Urinary bladder (tissue), 4 donors: ENCODE measurements at places on chromosomes 5 and 9.

GRCh38 chr5:54956922-54957321, 28.5 kb downstream of the ESM1 start:
- DNase-seq, result no peak

DNA sequence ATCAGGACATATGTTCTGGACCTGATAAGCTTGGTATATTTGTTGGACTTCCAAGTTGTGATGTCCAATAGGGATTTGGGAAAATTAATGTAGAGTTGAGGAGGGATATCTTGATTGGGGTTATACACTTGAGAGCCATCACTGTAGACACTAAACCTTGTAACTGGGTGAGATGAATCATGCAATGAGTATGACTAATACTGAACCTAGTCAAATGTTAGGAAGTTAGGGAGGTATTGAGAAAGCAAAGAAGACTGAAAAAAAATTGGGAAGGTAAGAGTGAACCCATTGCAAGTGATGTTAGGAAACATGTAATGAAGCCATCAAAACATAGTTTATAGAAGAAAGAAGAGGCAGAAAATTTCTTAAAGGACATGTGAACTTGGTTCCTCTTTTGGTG, 668.4 kb upstream of the CDH9 start:
- no peak for DNase-seq

- DNase-seq, result peak; percentile 52
Measured at GRCh38 chr9:70639853-70640814, 225.7 kb upstream of the KLF9 start.

DNA sequence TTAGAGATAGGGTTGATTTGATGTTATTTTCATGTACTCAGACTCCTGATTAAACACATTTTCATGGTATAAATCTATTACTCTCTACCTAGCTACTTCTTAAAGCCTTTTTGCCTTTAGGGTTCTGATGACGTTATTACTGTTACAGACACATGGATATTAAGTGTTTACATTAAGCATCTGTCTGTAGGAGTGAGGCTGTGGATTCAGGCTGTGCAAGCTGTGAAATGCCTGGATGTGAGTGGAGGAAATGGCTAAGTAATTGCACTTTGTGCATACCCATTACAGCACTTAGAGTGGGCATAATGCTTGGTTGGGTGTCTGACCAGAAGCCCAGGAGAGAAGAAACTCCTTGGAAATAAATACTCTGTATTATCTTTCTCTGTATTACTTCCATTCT, 186.8 kb downstream of the SNX18 start:
- DNase-seq, result no peak

- DNase-seq, result no peak
Measured at GRCh38 chr5:109936996-109937395, 247.3 kb downstream of the MAN2A1 start.

DNA sequence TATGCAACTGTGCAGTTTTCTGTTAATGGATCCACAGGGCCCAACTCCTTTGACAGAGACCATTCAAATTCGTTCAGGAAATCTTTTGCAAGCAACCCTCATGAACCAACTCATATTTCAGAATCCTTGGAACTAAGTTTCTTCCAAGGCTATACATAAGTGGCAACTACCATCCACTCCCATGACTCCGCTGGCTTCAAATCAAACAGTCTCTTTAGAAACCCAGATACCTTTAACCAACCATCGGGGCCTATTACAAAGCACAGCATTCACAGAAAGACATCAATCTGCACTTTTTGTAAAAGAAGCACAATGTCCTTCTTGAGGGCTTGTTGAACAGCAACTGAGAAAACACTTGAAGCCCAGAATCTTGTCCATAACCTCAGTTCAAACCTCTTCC, 526.9 kb downstream of the DTWD2 start:
- no peak for DNase-seq

- DNase-seq, result no peak
Measured at GRCh38 chr5:59746241-59746765, 147.2 kb downstream of the PDE4D start.

DNA sequence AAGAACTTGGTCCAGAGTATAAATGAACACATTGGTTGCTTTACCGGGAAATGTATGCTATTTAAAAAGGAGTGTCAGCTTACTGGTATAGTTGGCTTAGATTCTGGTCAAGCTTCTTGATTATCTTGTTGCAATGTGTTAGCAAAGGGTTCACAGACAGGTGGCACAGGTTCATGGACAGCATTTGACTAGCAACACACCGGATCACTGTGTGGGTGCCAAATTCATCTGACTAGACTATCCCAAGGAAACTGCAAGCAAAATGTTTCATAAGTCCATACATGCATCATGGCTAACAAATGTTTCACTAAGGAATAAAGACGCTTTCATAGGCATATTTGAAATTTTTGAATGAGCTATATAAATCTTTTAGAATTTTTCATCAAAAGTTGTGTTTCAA, 274.1 kb downstream of the PLK2 start:
- no peak for DNase-seq

- DNase-seq, result no peak
Measured at GRCh38 chr5:169637085-169637548, at the start of gene DOCK2. DOCK2 (plus strand) TSS chr5:169637275; CDS start chr5:169637327, 52 bp downstream.

DNA sequence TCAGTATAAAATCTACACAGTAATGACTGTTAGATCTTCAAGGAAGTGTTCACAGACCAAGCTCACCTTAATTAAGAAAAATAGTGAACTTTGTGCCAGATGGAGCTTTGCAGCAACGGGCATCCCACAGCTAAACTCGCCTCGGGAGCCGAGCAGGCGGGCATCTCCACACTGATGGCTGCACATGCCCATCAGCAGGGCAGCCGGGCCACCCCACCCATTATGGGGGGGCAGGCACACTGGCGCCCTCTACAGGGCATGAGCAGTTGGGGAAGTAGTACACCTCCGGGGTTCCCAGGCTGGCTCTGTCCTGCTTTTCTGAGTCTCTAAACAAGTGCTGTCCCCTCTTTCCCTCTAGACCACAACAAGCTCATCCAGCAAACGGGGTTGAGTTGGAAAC, 21.6 kb downstream of the ANKS6 start:
- no peak for DNase-seq
